ENCODE measurements at places on chromosomes 11 and 22.
A peak's percentile ranks its signal among the peaks of the same experiment; 100 is the strongest.

- H3K27me3 ChIP-seq: peaks cover 20% of the 10 kb centered on the region
- no peaks in the 10 kb centered on the region for H3K4me1 ChIP-seq
- no peaks in the 10 kb centered on the region for H3K36me3 ChIP-seq
- no peak for DNase-seq
- no peak overlapping the region for H3K4me3 ChIP-seq
- H3K27ac ChIP-seq: no peak overlapping the region
Measured at GRCh38 chr11:126992804-126993111, 7.8 kb downstream of the KIRREL3 start.

DNA sequence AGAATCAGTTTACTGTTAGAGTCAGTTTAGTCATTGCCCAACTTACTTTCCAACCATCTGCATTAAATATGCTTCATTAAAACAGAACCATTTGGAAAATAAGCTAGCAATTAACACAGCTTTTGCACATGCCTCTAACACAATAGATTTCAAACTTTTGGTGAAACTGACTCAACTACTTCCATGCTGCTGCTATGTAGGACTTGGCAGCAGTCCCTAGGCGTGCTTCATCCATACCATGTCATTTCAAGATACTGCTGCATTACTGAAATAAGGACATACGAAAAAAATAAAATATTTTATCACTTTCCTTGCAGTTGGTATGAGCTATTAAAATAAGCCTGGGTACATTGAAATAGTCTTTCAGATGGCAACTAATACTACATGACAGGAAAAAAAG is 65.5 kb upstream of the SOX6 start:
- no peak overlapping the region for H3K4me3 ChIP-seq
- H3K36me3 ChIP-seq: no peaks in the 10 kb centered on the region
- DNase-seq: no peak
- no peaks in the 10 kb centered on the region for H3K27me3 ChIP-seq
- no peaks in the 10 kb centered on the region for H3K4me1 ChIP-seq

DNA sequence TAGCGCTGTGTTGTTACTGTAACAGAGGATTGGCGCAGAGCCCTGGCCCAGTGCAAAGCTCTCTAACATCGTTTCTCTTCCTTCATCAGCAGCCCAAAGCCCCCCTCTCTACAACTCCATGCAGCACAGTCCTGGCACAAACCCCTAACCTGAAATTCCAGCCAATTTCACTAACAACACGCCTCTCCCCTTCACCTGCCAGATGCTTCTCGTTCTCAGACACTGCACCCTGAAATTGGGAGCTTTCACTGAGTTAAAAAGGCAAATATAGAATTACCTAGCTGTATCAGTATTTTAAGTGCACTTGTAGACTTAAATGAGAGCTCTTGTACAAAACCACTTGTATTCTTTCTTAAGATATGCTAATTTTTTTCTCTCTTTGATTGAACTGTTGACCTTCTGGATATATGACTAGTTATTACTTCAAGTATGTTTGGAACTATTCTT is 16.3 kb downstream of the GRAP2 start:
- H3K4me1 ChIP-seq: peaks cover 95% of the 10 kb centered on the region
- no peaks in the 10 kb centered on the region for H3K36me3 ChIP-seq
- H3K27ac ChIP-seq: peak overlapping the region; percentile 95
- DNase-seq: no peak
- no peaks in the 10 kb centered on the region for H3K27me3 ChIP-seq

DNA sequence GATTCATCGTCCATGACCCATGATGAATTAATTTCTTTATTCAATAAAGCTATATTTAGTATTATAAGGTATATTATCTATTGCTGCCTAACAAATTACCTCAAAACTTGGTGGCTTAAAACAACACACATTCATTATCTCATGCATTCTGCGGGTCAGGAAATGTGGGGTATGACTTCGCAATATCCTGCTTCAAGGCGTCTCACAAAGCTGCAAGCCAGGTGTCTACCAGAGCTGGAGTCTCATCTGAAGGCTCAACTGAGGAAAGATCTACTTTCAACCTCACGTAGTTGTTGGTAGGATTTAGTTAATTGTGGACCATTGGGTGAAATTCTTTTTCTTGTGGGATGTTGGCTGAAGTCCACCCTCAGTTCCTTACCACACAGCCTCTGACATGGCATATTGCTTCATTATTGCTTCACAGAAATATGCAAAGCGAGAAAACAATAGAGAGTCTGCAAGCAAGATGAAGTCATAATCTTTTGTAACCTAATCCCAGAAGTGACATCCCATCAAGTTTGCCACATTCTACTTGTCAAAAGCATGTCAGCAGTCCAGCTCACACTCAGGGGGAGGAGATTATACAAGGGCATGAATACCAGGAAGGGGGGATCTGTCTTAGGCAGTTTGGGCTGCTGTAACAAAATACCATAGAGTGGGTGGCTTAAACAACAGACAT is 45.1 kb downstream of the KREMEN1 start:
- peaks cover 36% of the 10 kb centered on the region for H3K27me3 ChIP-seq
- DNase-seq: no peak
- H3K36me3 ChIP-seq: peaks cover 2% of the 10 kb centered on the region
- H3K4me3 ChIP-seq: no peak overlapping the region
- no peaks in the 10 kb centered on the region for H3K4me1 ChIP-seq
